Progenitor cell of endocrine pancreas (in vitro differentiated cells): ENCODE measurements at places on chromosomes 2 and 18.

DNA sequence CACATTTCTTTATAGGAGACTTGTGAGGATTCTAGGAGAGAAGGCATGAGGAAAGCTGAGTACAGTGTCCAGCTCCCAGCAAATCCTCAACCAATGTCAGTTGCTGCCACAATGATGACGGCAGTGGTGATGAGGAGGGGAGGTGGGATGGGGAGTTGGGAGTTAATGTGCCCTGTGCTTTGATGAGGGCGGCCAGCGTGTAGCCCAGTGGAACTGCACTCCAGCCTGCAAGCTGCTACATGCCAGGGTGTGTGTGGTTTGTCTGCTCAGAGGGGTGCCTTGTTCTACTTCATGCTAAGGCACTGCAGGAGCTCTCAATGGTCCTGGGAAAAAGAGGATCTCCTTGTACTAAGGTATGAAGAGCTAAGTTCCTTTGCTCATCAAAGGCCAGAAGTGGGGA, 96.1 kb downstream of the MSH2 start:
- no peak for DNase-seq

- no peak for DNase-seq
Measured at GRCh38 chr18:23266717-23267446, 131.6 kb downstream of the CABLES1 start.

DNA sequence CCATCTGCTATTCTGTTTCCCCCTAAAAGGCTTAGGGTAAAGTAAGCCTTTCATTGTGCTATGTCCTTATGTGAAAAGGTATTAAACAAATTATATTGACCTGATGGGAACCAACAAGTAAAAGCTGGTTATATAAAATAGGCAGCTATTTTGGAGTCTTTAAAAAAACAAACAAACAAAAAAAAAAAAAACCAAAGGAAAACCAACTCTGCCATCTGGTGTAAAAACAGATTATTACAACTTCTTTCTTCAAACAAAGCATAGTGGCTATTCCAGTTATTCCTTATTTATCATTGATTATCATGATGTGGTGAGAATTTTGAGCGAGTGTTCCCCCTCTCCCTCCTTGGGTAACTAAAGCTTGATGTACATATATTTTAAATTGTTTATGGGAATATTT, 122.3 kb upstream of the FHL2 start:
- no peak for DNase-seq

- DNase-seq: no peak
Measured at GRCh38 chr2:167331636-167332232, 443.5 kb downstream of the XIRP2 start.

GRCh38 chr2:234204480-234204879, 154.0 kb downstream of the SPP2 start:
- no peak for DNase-seq

DNA sequence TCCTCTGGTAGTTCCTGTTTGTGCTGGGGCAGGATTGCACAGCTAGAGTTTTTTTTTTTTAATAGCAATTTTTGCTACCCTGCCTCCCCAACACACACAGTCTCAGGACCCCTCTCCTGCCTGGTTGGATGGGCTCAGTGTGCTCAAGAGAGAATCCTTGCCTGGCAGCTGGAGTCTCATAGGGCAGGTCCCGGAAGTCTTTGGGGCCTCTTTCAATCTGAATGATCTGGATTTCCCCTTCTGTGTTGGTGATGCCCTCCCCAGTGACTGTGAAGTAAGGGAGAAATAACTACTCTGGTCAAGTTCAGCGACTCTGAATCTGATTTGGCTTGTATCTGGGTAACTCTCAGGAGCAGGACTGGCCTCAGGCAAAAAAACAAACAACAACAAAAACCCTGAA, 220.6 kb upstream of the LRRTM1 start:
- DNase-seq: no peak

DNA sequence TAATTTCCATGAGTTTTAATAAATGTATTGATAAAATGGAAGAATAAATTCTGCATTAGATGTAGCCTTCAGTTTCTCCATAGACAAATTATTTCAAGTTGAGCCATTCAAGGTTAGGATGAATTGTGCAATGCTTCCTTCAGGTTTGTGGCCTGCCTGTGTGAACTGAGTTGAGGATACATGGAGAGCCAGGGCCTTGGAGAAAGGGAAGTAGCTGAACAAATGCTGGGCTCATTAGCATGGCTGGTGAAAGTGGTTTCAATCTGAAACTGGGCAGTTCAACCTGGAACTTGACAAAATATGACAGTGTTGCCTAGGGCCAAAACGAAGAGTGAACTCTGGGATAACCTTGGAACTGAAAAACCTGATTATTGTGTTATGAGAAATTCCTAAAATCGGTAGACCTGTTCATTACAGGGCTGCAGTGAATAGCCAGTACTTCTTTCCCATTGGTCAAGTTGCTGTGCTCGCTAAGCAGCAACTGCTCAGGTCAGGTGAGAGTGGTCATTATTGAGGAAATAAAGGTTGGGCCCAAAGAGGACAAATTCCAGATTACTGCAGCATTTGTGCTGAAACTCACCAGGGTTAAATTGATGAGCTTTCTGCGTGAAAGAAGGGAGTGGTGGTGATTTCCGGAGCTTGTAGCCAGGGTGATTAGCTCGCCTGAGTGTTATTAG, 12.7 kb downstream of the INPP1 start:
- DNase-seq: no peak
